Omental fat pad (tissue), 4 donors: ENCODE measurements at places on chromosomes 3 and 15. TPM values are rescaled to one million over a fixed set of nuclear protein-coding genes. Genes with fewer than 3 reads are reported as not detected.

GRCh38 chr3:5498981-5499380 lies 311.5 kb downstream of the EDEM1 start:
- no peak for DNase-seq

The ACKR2 gene
- 6.2 TPM for total RNA-seq

DNA sequence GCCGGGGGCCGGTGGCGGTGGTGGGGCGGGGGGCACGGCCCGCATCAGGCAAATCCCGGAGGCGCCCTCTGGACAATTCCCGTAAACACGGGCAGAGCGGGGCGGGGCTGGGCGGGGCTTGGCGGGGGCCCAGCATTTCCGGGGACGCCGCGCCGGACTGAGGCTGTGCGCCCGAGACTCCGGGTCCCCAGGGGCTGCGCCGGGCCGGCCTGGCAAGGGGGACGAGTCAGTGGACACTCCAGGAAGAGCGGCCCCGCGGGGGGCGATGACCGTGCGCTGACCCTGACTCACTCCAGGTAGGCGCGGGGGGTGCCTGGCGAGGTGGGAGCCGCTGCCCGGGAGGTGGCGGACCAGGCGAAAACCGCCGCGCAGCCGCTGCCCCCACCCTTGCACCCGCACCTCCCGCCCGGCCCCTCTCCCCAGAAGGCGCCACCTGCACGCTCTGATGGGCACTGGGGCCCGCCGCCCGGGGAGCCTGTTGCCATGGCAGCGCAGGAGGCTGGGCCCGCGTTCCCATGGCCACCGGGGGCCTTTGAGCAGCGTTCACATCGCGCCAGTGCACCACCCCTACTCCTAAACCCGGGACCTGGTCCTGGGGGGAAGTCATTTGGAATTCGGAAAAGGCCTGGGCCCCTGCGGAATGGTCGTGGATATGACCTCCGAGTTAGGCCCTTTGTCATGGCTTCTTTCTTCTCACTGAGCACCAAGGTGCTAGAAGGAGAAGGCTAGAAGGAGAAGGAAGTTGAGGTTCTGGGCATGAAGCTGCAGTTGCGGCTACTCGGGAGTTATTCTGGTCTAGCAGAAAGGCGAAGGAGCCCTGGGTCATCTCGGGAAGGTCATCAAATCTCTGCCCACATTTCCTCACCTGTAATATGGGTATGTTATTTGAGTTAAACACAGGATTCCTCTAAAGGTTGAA lies 16.1 kb upstream of the SEMA4B start:
- no peak for DNase-seq

The NR2E3 gene
- not detected for total RNA-seq

DNA sequence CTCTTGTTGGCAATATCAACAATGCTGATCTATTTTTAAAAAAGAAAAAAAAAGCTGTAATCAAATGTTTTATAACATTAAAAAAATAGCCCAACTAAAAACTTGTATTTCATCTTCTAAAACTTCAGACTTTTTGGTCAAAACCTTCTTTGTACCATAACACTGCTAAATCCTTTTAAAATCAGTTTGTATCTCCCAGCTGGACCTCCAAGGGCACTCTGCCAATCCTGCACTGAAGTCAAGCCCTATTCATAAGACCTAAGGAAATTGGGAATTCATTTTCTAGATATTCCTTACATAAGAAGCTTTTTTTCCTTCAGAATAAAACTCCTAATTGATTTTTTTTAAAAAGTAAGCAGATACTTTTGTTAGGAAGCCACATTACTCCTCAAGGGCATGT lies 38.2 kb upstream of the HCLS1 start:
- DNase-seq: no peak

DNA sequence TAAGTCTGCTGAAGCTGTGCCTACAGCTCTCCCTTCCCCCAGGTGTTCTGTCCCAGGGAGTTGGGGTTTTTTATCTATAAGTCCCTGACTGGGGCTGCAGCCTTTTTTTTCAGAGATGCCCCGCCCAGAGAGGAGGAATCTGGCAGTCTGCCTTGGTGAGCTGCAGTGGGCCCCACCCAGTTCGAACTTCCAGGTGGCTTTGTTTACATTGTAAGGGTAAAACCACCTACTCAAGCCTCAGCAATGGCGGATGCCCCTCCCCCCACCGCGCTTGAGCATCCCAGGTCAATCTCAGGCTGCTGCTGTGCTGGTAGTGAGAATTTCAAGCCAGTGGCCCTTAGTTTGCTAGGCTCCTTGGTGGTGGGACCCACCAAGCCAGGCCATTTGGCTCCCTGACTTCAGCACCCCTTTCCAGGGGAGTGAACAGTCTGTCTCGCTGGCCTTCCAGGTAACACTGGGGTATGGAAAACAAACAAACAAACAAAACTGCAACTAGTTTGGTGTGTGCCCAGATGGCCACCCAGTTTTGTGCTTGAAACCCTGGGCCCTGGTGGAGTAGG lies 189.4 kb downstream of the MFSD1 start:
- no peak for DNase-seq

DNA sequence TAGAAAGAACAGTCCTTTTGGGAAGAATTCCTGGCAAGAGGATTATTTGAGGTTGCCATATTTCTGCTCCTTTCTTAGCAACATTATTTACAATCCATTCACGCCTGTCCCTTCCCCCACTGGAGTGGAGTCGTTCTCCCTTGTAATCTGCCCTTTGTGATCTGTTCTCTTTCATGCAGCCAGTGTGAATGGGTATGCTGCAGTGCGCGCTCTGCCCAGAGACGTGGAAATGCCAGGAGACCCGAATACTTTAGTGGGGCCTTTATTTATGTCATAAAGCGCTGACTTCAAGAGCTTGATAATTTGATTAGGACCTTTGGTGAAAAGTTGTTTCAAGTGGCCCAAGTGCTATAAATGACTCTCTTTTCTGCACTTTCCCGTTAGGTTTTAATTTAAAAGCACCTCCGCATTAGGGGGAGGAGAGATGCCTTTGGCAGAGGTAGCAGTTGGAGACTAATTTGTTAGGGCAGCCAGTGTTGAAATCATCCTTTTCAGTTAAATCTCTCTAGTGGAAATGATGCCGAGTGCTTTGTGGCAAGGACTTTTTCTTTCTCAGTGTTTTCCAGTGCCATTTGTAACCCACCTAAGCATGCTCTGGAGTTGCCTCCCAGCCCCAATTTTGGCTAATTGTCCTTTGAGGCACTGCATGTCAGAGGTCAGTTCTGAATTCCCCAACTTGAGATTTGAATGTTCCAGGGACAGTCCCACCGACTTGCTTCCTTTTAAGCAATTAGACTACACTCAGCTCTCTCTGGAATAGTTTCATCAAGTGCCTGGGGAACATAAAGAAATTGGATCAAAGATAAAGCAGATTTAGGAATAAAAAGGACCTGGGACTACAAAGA lies 52.4 kb downstream of the PSMD6 start:
- no peak for DNase-seq

DNA sequence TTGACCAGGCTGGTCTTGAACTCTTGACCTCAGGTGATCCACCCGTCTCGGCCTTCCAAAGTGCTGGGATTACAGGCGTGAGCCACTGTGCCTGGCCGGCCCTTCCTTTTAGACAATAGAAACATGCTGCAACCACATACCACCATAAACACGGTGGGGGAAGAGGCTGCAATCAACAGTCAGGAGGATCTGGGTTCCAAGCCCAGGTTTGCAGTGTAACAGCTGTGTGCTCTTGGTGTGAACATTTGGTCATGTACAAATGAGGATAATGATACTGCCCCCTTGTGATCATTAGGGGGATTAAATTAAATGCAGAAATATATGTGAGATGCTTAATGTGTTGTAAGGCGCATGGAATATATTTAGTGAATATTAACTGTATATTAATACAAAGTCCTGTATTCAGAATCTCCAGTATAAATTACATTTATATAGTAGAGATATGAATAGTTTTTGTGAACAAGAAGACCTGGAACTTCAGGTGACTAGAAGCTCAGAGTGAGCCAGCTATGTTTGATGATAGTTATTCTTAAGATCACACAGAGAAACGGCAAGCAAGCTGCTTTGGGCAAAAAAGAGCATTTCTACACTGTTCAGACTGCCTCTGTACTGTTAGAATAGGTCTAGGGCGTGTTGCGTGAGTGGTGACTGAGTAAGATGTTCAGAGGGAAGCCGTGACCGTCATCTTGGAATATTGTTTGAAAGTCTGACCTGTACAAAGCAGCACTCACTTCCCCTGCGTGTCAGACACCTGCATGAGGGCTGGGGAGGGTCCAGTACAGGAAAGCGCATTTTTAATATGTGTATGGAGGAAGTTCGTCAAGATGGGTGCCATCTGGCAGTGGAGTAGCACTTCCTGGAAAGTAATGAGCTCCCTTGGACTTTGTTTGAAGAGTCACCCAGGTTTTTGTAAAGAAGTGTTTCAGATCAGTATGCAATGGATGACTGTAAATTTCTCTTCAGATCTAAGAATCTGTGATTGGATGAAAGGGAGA lies 125.8 kb downstream of the PGPEP1L start:
- DNase-seq: no peak

The ZNF662 gene
- total RNA-seq: 4.8 TPM

The ADGRG7 gene
- not detected for total RNA-seq

The VIPR1 gene
- 7.8 TPM for total RNA-seq

The GPR27 gene
- total RNA-seq: 0.19 TPM

GRCh38 chr3:49899815-49900214 lies 3.9 kb downstream of the MST1R start:
- DNase-seq: no peak

GRCh38 chr3:126154391-126155279 lies 25.8 kb downstream of the ALDH1L1 start:
- DNase-seq: no peak

DNA sequence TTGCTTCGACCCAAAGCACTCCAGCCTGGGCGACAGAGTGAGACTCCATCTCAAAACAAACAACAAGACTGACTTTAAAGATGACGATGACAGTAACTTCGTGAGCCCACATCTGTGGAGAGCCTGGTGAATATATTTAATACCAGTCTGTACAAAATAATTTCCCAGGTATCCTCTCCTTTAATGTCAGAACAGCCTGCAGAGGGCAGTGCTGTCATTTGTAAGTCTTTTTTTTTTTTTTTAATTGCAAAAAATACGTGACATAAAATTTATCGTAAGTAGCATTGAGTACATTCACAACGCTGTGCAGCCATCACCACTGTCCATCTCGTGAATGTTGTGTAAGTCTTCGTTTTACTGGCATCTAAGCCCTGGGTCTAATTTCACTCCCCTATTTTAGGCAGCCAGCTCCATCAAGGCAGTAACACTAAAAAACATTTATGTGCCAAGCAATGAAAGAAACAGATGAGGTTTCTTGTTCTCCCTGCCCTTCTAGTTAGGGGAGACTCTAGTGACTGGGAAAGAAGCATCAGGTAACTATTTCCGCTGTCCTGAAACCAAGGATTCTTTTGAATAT lies 1.4 kb downstream of the HTD2 start:
- no peak for DNase-seq

DNA sequence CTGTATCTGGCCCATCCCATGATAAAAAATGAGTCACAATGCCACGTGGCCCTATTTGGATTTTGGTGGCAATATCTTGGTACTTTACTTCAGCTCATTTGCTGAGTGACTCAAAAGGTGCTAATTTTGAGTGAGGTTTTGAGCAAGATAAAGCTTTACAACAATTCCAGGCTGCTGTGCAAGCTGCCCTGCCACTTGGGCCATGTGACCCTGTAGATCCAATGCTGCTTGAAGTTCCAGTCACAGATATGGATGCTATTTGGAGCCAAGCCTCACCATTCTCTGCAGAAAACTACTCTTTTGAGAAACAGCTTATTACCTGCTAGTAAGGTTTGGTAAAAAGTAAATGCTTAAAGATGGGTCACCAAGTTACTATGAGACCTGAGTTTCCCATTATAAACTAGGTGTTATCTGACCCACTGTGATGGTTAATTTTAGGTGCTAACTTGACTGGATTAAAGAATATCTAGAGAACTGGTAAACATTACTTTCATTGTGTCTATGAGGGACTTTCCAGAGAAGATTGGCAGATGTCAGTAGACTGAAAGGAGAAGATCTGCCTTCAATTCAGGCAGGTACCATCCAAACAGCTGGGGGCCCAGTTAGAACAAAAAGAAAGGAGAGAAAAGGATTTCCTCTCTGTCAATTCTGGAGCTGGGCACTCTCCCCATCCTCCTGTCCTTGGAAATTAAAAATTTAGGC lies 1083.9 kb downstream of the DIPK2A start:
- DNase-seq: no peak

GRCh38 chr15:47395076-47395475 lies 322.2 kb upstream of the SEMA6D start:
- DNase-seq: no peak

The CPN2 gene
- not detected for total RNA-seq

The GOLGA6L10 gene
- 0.72 TPM for total RNA-seq

- no peak for DNase-seq
Measured at GRCh38 chr15:77123854-77124253, 52.9 kb upstream of the TSPAN3 start.

DNA sequence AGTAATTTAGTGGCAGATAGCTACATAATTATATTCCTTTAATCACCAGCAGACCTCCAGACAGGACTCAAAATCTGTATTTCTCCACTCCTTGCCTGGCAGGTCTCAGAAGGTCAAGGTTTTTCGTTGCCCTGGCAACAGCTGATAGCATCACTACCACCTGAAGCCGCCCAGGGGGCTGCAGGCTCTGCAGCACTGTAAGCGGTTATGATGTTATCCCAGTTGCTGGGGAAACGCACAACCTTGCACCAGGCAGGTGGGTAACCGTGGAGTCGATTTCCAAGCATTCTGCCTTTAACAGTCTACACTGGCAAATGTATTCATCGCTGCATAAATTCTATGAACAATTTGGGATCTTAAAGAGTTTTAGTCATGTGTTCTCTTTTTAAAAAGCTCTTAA lies 756.3 kb downstream of the NTRK3 start:
- DNase-seq: no peak

- DNase-seq: no peak
Measured at GRCh38 chr15:56165234-56165633, 78.4 kb downstream of the RFX7 start.

The TWF2 gene
- 89.1 TPM for total RNA-seq

DNA sequence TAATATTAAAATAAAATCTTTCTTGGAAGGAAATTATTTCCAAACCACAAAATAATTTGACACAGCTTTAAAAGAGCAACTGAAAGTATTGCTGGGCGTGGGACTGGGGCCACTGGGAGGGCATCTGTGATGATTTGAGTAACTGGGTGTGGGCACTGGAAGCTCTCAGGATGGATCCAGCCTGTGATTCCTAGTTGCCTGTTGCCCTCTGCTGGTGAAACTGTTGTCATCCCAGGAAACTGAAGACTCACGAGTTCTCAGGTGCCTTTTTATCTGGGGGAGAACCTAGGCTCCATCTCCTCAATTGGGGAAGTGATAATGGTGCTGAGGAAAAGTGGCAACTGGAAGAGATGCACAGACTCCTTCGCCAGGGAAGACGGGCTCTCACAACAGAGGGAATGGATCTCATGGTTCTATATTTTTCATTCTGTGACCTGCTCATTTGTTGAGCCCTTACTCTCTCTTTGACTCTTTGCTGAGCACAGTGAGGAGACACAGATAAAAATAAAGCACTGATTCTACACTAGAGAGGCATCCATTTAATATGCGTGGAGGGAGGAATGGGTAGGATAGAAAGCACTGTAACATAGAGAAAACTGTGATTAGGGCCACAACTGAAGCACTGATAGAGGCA lies 61.6 kb downstream of the TPRG1 start:
- no peak for DNase-seq

The ANKRD34C gene
- not detected for total RNA-seq
